Breast epithelium (tissue), 4 donors: ENCODE measurements at places on chromosomes 3 and 15. TPM values are rescaled to one million over a fixed set of nuclear protein-coding genes. Genes with fewer than 3 reads are reported as not detected.

GRCh38 chr3:21738935-21739702 is 11.9 kb downstream of the ZNF385D start:
- no peak for DNase-seq

DNA sequence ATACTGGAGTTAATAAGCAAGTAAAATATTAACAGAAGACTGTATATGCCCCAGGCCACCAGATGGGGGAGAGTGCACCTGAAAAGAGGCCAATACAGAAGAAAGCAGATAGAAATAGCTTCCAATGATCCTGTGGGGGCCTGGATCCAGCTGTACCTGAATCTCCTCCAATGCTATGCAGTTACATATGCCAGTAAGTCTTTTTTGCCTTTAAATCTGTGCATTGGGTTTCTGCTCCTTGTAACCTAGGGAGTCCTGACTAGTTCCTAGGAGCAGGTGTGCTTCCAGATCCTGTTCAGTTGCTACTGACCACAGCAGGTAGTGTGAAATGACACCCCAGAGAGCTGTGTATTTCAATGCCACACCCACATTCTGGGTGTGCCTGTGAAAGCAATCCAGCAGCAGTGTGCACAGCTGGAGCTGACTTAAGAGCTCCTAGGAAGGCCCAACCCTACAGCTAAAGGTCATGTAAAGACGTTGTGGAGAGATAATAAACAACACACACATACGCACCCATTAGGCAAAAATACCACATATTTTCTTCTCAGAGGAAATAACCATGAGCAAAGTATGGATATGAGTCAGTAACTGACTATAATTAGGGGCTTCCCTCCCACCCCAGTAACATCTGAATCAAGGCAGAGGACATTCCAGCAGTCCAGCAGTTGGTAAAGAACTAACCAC is 62.2 kb upstream of the AKAP13 start:
- DNase-seq = no peak

The IL17RE gene
- 11.5 TPM for total RNA-seq

DNA sequence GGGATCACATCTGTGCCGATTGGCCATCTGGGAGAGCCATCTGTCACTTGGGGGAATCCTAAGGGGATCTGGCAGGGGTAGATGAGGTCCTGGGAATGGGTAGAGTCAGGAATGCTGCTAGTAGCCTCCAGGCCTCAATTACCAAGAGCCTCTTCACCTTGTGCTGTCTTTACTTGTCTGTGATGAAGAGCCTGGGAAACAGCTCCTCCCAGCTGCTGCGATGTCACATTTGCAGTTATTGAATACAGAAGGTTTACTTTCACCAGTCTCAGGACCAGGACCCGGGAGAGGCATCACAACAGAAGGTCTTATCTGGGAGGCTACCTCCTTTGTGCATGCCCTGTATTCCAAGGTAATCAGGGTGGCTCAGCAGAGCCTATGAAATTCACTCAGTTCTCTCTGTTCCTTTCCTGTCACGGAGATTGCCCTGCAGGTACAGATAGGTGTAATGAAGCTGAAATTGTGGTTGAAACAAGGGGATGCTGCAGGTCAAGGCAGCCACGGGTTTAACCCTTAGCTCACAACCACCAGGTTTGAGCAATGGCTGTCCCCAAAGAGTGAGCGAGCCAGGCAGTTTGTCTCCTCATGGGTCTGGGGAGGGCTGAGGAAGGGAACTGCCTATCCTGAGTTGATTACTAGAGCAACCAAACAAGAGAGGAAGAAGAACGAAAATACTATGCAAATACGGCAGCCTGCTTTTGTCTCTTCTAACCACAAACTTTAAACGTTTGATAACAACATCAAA is 298.9 kb upstream of the RORA start:
- DNase-seq = no peak

GRCh38 chr3:109413049-109413448 is 75.7 kb upstream of the DPPA4 start:
- DNase-seq = no peak

DNA sequence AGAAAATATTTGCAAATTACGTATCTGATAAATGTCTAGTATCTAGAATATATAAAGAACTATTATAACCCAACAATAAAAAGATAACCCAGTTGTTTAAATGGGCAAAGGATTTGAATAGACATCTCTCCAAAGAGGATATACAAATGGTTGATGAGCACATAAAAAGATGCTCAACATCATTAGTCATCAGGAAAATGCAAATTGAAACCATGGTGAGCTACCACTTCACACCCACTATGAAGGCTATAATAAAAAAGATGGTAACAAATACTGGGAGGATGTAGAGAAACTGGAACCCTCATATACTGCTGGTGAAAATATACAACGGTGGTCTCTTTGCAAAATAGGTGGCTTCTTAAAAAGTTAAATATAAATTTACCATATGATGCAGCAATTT is 28.0 kb downstream of the RAD51 start:
- DNase-seq = no peak

GRCh38 chr3:165434516-165434915 is 238.3 kb upstream of the SLITRK3 start:
- DNase-seq = no peak

DNA sequence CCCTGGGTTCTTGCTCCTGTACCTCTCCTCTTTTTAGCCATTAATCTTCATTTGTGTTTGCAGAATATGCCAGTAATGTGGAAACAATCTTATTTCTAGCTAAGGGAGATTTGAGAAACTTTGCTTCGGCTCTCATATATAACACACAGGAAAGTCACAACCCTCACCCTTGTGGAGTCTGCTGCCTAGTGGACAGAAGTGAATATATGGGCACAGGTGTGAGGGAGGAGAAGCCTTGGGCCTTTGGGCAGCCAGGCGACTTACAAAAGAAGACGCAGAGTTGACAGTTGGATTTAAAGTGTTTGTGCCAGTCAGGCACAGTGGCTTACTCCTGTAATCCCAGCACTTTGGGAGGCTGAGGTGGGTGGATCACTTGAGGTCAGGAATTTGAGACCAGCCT is 181.8 kb upstream of the TBL1XR1 start:
- no peak for DNase-seq

- DNase-seq = no peak
These were observed 20.3 kb downstream of the C3orf33 start for GRCh38 chr3:155785662-155786295.

The CCR4 gene
- 0.44 TPM for total RNA-seq

The CGGBP1 gene
- 69.5 TPM for total RNA-seq

- no peak for DNase-seq
These were observed 12.4 kb downstream of the C3orf20 start for GRCh38 chr3:14687360-14687759.

The LOXL1 gene
- 10.8 TPM for total RNA-seq

GRCh38 chr15:70528816-70529215 is 234.5 kb downstream of the UACA start:
- DNase-seq = no peak

The DCP1A gene
- total RNA-seq = 24.9 TPM

GRCh38 chr15:54605043-54605442 is 591.7 kb downstream of the RSL24D1 start:
- DNase-seq = no peak

- DNase-seq = no peak
These were observed 40.5 kb upstream of the CCK start for GRCh38 chr3:42306499-42306898.

The BNIP2 gene
- total RNA-seq = 167 TPM

DNA sequence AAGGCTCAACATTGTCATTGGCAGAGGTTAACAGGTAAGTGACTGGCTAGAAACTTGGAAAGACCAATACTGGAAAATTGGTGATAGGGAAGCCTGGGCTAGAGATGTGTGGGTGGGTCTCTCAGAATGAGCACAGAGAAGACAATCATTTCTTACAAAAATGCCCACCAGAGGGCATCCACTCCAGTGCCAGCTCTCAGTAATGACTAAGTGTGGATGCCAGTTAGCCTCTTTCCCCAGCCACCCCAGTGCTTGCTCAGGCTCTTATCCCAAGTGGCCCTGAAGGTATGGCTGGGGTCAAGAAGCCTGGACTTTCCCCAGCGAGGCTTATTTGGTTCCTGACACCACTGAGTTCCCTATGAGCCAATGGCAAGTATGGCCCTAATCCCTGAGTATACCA is 115.9 kb upstream of the ST8SIA2 start:
- DNase-seq = no peak

The PPP1R14D gene
- not detected for total RNA-seq

DNA sequence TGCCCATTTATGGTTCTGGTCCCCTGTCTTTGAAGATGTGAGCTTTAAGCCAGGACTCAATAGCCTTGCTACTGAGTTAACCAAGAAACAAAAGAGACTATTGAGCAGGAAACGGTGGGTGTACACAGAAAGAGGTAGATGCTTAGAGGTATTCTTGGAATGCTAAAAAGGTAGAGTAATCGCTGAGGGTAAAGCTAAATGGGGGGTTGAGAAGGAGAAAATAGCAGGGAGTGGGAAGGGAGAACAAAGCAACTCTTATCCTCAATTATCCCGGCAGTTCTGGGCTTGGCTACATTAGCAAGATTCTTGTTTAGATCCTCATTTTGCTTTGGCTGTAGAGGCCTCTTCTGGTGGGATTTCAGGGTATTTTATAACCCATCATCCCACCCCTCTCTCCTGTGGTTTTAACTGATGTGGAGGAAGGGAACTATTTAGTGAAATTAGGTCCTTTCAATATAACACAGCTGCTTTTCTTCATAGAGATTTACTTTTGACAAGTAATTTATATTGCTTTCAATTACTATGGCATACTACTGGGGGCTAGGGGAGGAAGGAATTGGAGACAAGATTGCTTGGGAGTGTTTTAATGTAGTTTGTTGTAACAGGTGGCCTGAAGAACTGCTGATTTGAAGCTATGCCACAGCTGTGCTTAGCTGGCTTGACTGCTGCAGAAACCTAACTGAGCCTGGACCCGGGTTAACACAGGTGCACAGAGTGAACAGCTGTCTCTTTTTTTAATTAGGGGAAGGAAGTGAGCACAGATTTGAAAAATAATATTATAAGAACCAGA is 234.3 kb upstream of the CCDC54 start:
- DNase-seq = no peak

GRCh38 chr3:156017352-156018030 is 102.9 kb upstream of the KCNAB1 start:
- DNase-seq = no peak

The KCNMB3 gene
- total RNA-seq = 4.9 TPM

GRCh38 chr3:72912532-72912931 is 24.7 kb downstream of the GXYLT2 start:
- no peak for DNase-seq

The CELF6 gene
- total RNA-seq = 2.9 TPM

The SLC30A4 gene
- total RNA-seq = 5.9 TPM

The LNP1 gene
- 2.6 TPM for total RNA-seq

The GPR149 gene
- not detected for total RNA-seq

DNA sequence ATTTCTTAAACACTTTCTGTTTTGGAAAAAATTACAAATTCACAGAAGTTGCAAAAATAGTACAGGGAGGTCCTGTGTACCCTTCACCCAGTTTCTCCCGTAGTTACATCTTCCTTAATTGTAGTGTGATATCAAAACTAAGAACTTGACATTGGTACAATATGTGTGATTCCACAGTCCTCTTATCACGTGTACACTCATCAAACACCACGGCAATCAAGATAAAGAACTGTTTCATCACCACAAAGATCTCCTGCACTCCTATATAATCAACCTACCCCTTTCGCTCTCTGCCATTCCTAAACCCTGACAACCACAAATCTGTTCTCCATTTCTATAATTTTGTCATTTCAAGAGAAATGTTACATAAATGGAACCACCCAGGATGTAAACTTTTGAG is 31.4 kb downstream of the POMGNT2 start:
- no peak for DNase-seq

- DNase-seq = no peak
These were observed 44.4 kb upstream of the RASA2 start for GRCh38 chr3:141442446-141442845.

DNA sequence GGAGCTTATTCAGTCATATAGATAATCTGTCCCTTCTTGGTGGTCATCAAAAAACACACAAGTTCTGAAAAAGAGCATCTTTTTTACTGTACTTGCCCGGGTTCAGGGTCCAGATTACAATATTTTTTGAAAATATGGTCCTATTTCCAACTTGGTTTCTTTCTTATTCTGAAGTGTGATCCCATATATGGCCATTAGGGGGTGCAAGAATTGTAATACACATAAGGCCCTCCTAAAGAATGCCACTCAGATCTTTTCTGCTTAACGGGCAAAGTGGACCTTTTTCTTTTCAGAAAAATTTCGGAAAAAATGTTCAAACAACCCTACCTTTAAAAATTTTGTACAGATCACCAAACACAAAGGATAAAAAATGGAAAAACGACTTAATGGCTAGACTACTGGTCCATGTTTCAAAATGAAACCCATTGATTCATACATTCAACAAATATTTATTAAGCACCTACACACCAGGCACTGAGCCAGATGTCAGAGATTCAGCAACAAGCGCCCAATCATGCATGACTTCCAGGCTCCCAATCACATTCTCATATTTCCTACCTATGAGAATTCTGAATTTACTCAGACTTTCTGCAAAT is 102.0 kb upstream of the MYRIP start:
- DNase-seq = no peak

DNA sequence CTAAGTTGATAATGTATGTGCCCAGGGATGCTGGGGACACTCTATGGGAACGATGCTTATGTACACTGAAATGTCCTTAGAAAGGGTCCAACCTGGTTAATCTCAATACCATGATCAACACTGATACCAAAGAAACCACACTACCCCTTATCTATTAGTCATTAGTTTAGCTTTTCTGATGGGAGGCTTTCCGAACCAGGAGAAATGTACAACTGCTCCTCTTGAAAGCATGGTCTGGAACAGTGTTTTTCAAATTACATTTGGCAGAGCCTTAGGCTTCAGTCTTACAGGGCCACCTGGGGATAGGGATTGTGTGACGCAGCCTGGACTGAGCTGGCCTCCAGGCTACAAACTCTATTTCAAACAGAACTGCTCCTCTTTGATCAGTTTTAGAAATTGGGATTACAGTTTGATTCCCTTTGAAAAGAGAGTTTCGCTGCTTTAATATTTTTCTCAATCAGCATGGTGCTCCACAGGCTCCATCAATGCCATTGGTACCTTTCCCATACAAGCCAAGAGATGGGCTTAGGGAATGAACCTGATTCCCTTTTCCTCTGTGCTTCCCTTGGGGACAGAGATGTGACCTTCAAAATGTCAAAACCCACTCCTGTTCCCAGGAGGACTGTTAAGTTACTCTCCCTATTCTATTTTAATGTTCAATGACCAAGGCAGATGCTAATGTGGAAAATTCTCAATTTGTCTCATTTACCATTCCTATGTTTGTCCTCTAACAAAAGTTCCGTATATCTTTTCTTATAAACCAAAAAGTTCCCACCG is 296.0 kb upstream of the ADAMTS9 start:
- DNase-seq = no peak

DNA sequence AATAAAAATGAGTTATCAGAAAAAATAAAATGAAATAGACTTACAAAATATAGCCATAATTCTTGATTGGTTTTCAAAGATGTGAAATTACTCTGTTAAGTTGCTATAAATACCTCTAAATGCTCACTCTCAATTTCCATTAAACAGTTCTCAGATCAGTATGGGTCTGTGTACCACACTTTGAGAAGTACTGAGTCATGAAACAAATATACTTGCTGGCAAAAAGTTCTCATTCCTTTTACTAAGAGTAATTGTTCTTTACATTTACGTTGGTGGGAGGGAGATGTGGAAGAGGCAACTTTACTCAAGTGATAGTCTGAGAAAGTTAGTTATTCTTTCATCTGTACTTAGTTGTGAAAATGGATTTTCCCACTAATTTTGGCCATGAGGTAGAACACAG is 96.3 kb downstream of the ZNF385D start:
- DNase-seq = no peak
